Activated CD4-positive, alpha-beta T cell treated with anti-CD3 and anti-CD28 coated beads for 1 hour (primary cell): ENCODE measurements at places on chromosomes 12 and 14.

DNA sequence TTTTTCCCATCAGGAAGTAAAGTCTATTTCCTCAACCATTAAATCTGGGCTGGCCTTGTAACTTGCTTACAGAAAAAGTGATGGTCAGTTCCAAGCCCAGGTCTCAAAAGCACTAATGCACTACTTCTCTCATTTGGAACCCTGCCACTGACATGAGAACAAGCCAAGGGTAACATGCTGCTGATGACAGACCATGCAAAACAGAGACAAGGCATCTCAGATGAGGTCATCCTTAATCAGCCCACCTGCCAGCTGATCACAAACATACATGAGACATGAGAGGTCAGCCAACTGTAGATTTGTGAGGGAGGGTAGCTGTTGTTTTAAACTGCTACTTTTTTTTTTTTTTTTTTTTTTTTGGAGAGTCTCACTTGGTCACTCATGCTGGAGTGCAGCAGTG, 16.2 kb downstream of the TWF1 start:
- DNase-seq = no peak

DNA sequence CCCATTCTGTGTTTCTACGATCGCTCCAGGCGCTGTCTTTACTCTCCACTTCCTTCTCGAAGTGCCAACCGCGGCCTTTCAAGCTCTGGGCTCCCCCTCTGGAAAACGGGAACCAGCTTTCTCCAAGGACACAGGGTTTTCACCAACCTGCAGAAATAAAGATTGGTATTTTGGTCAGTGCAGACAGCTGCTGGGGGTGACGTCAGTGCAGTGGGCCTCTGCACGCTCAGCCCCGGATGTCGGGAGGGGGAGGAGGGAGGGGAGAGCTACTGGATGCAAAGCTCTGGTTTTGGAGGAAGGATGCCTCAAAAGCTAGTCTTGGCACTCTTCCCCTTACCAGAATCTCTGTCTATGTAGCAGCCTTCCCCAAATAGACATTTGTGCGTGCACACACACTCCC, 19.9 kb downstream of the HRK start:
- DNase-seq = no peak

- no peak for DNase-seq
These were observed 2.5 kb upstream of the AMIGO2 start for GRCh38 chr12:47082283-47082682.

- DNase-seq = no peak
These were observed 348.7 kb downstream of the SNAPC1 start for GRCh38 chr14:62110941-62111340.

GRCh38 chr12:15599266-15600037, 189.7 kb downstream of the EPS8 start:
- DNase-seq = no peak

GRCh38 chr12:45276154-45276755, 60.4 kb downstream of the ANO6 start:
- DNase-seq = no peak

GRCh38 chr12:101738920-101739665, at the start of gene SYCP3:
SYCP3 (minus strand) TSS chr12:101739462; CDS start chr12:101737935, 1,527 bp downstream.
- no peak for DNase-seq
